ENCODE measurements at places on chromosomes 4 and X. TPM values are rescaled to one million over a fixed set of nuclear protein-coding genes. Genes with fewer than 3 reads are reported as not detected.
A peak's percentile ranks its signal among the peaks of the same experiment; 100 is the strongest.

DNA sequence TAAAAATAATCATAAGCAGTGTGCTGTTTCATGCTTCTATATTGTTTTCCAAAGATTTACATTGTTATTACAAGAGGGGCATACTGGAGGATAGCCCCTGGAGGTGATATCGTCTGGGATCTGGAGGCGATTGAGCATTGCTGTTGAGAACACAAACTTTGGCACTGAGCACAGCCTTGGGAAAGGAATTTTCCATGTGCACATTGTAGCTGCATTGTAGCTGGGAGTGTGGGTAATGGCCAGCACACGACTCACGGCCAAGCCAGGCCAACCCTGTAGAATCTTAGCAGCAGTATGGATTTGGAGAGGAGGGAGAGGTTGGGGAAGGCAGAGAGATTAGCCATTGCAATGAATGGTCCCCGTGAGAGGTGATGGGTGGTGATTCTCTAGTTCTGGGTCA lies 121.9 kb downstream of the SMIM20 start:
- DNase-seq, result no peak

Gene RPGR
- total RNA-seq, result 4.3 TPM

DNA sequence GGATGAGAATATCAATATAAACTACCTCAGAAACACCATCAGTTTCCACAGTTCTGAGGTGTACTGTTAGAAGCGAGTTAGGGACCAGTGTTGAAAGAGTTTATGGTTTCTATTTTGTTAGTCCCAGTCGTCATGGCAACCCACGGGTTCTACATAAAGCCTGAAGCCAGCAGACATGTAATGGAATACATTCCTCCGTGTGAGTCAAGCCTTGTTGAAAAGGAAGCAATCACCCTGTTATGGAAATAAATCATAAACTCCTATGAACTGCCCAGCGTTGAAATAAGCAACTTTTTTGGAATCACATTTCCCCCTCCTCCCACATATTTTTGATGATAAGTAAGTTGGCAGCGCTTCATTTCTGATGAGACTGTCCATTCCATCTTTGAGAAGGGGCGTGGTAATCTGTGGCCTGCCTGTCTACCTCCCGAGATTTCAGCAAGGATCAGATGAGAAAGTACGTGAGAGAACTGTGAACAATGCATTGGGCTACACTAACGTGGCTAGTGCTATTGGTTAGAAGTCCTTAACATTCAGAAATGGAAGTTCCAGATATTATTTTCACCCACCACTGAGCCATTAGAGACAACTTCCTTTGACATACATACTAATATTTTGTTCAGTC lies 40.4 kb upstream of the PDHA1 start:
- DNase-seq, result peak; percentile 49

GRCh38 chrX:11435568-11435967 lies 142.4 kb downstream of the AMELX start:
- DNase-seq, result peak; percentile 71

Gene ODAM
- not detected for total RNA-seq

- DNase-seq, result no peak
These were observed 12.9 kb upstream of the IL2 start for GRCh38 chr4:122469457-122469856.

DNA sequence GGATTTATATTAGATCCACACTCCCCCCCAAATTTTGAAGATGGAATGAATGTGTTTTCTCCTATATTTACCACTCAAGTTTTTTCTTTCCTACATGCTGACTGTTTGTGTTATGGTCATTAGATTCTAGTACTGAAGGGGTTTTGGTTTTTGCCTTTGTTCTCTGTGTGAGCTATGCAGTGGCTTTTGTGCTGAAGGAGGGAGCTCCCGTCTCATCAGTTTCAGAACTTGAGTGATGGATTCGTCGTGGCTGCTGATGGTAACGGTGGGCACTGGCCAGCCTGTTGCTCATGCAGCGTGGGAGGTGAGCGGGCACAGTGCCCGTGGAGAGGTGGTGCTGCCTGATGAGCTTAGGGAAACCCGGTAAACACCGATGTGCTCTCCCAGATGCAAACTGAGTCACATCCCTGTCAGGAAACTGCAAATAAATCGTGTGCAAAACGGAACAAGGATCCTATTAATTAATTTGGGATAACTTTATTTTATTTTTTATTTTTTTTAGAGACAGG lies 101.5 kb downstream of the SORBS2 start:
- DNase-seq, result no peak

GRCh38 chrX:140431521-140431920 lies 73.3 kb downstream of the SOX3 start:
- DNase-seq, result no peak

DNA sequence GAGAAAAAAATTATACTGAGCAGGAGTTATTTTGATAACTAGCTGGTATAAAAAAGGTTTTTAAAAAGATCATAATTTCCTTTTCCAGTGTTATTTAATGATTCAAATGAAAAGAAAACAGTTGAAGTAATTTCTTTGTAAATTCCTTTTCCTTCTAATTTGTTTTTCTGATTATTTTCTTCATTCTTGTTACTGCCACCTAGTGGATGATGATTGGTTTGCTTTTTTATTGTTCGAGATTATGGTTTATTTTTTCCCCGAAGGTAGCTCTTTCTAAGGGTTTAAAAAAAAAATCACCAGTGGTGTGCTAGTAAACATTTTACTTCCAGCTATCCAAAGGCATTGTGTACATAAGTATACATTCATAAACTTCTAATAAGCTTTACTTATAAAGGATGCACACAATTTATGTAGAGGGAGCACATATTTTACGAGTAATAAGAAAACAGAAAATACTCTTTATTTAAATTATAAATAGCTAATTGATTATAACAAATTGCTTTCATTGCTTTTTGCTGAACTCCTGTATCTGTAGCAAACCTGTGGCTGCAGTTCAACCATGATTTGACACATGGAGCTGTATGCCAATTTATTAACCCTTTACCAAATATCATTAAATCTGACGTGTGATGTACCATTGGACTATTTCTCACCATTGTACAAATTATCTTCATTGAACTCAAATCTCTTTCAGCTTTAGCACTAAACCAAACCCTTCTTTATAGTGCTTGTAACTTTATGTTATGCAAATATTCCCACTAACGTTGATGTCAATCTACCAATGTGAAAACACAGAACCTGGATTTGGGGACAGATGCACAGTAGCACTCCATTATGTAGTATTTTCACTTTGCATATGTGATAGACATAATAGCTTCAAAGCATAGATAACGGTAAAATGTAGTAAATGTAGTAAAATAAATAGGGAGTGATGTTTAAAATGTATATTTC lies 97.8 kb upstream of the ANK2 start:
- DNase-seq, result peak; percentile 19

- DNase-seq, result no peak
These were observed 153.1 kb upstream of the VCX start for GRCh38 chrX:7689791-7690412.

DNA sequence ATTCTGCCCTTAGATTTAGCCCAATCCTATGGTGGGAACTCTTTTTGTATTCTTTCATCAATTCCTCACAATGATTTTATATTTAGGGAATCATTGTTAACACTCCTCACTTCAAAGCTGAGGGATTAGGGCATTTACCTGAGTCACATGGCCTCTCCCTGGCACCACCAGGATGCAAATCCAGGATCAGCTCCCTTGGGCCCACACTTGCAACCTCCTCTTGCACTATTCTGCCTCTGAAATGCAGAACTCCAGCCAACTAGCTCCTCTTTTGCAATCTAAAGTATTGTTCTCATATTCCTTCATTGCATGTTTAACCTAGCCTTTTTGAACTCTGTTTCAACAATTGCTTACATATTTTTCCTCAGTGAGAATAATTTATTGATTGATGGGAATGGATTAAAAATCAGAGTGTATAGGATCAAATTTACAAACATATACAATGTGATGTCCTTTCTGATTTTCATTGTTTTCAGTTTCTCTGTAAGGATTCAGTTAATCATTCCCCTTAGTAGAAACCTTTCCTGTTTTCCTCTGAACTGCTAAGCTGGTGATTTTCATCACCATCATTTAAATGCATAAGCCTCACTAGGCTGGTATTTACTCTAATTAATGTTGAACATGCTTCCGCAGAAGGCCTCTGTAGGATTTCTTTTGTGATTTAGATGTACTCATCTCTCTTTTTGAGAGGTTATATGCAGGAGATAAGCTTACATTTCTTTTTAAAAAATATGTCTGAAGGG lies 3.3 kb upstream of the RELL1 start:
- DNase-seq, result no peak

Gene NSUN7
- total RNA-seq, result 0.86 TPM

GRCh38 chr4:24655971-24656370 lies 71.6 kb upstream of the DHX15 start:
- DNase-seq, result no peak

Measured in fibroblast of villous mesenchyme (primary cell).